ENCODE measurements at places on chromosomes 13 and 19. TPM values are rescaled to one million over a fixed set of nuclear protein-coding genes. Genes with fewer than 3 reads are reported as not detected.
A peak's percentile ranks its signal among the peaks of the same experiment; 100 is the strongest.

GRCh38 chr13:49225223-49226042, 5.3 kb downstream of the MLNR start:
- DNase-seq, result no peak

- DNase-seq, result no peak
Observed at GRCh38 chr13:85412448-85412847, 386.8 kb downstream of the SLITRK6 start.

DNA sequence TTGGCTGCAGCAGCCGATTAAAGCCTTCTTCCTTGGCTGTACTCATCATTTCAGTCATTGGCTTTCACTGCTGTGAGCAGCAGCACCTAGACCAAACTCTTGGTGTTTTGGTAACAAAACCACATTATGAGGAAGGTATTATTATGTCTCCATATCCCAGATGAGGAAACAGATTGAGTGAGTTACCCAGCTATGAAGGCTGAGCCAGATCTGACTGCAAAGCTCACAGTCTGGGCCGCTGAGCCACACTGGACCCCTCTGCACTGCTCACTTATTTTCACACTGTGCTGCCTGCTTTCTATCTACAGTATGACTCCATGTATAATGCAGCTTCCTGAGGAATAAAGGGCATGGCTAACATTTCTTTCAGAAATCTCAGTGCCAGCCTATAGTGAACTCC, 24.5 kb downstream of the CRYL1 start:
- no peak for DNase-seq

DNA sequence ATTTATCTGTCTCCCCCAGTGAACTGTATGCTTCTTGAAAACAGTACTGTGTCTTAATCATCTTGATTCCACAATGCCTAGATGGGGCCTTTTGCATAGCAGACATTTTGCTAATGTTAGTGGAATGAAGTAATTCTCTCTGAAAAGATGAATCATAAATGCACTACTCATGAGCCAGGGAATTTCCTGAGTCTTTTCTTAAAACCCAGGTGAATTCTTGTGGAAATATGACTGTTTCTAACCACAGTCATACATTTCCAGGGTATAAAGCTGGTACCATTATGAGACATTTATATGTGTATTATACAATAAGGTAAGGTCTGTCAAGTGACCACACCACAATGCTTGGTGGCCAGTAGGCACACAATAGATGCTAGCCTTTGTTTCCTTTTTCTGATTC, 5.5 kb upstream of the KCTD4 start:
- DNase-seq, result peak; percentile 7

GRCh38 chr13:36820222-36820621, 1.2 kb downstream of the RFXAP start:
- no peak for DNase-seq

DNA sequence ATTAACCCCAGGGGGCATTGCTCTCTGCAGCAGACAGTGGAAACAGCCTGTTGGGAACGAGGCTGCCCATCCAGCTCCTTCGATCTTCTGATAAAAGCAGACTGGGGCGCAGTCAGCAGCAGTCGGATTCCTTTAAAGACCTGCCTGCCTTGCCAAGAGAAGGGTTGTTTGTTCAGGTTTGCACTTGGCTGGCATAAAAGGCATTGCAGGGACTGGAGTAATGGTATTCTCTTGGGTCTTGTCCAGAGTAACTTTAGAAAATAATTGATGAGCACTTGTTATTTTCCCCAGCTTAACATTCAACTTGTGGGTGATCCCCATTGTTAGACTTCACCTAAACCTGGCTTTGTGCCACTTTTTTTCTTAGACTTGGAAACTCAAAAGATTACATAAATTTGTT, 67.3 kb upstream of the SLC10A2 start:
- DNase-seq, result no peak

- no peak for DNase-seq
Observed at GRCh38 chr19:29315556-29316190, 102.7 kb upstream of the UQCRFS1 start.

GRCh38 chr13:34349091-34349722, 531.3 kb downstream of the RFC3 start:
- DNase-seq, result no peak

DNA sequence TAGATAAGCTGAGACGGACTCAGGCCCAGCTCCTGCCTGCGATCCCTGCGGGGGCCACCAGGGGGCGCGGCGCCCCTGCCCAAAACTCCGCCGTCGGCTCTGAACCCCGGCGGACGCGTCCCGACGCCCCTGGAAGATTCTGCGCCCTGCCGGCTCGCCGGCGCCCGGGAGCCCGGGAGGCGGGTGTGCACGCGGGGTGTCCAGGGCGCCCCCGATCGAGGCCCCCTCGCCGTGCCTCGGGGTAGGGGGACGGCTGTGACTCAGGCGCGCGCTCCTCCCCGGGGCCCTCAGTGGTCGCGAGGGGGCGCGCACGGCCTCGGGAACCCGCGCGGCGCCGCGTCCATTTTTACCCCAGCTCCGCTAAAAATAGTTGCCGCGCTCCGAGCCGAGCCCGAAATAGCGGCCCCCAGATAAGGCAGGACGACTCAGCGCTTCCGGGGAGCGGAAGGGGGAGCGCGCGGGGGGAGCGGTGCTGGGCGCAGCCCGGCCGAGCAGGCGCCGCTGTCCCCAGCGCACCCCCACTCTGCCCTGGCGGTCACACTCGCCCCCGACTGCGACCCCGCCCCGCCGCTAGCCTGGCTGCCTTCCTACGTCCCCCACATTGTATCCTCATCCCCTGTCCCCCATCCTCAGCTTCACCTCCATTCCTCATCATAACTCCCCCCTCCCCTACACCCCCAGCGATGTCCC, 16.0 kb upstream of the ERCC1 start:
- peak; percentile 87 for DNase-seq

- no peak for DNase-seq
Observed at GRCh38 chr19:45423033-45423588, 606 bp downstream of the ERCC1 start.

DNA sequence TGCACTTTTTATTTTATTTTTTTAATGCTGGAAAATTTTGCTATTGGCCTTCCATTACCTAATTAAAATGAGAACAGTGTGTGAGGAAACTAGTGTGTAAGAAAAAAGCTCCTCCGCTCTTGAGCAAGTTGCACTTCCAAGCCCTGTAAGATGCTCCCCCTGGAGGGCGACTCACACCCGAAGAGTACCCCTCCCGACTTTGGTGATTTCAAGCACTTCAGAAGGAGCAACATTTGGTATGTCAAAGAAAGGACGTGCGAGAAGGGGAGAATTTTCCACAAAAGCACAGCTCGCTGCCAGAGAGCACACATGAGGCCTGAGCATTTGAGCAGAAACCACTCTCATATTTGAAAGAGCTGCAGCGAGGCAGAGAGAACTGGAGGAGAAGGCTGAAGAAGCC, 504.4 kb downstream of the FGF9 start:
- no peak for DNase-seq

DNA sequence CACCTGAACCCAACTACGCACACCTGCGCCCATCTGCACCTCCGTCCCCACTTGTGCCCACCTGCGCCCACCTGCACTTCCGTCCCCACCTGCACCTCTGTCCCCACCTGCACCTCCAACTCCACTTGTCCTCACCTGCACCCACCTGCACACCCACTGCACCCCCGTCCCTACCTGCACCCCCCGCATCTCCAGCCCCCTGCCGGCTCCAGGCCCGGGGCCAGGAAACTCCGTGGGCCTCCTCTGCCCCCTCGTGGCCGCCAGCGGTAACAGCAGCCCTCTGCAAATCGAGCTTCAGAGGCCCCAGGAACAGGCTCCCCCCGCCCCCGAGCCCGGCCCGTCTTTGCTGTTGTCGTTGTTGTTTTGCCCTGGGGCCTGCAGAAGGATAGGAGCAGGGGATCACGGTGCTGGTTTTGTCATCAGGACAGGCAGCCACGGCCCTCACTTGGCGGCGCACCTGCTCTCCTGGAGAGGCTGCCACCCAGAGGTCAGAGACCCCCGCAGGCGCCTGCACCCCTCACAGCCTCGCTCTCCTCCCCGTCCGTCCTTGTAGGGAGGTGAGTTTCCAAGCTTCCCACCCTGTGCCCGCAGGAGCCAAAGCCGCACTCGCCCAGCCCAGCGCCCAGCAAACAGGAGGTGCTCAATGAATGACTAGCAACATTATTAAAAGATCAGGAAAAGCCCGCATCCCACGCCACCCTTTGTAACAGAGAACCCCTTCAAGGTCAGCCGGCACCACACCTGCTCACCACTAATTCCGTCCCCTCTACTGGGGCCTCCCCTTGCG, 65.4 kb downstream of the GNG7 start:
- peak; percentile 78 for DNase-seq

GRCh38 chr13:31063772-31064171, 97.9 kb downstream of the HSPH1 start:
- DNase-seq, result no peak

DNA sequence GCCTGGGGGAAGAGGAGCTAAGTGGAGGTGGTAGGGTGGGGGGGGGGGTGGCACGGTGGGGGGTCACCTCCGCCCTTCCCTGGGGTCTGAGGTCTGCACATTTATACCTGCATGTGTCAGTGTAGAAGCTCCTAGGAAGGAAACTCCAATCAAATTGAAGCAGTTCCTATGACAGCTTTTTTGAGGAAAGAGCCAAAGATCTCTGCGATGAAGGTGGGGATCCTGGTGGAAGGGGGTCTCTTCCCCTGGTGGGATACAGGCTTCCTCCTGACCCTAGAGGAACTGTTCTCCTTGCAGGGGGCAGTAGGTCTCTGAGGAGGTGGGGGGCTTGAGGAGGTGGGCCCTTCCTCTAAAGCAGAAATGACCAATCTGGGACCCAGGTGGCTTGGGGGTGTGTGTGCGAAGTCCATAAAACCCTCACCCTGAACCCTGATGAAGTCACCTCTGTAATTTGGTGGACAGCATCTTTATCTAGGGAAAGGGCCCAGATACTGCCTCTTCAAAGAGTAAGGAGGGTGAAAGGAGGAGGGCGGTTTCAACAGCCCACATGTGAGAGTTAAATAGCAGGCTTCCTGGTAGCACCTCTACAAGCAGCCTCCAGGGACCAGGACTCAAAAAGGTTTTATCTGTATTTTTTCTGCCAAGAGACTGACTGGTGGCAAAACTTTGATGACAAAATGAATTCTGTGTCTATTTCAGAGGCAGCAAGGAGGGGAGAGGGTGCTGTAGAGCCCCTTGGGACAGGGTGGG, 12.9 kb downstream of the RANBP3 start:
- DNase-seq, result no peak

- no peak for DNase-seq
Observed at GRCh38 chr19:54282686-54283470, 2.0 kb upstream of the LILRB2 start.

ZNF540 gene
- 17.6 TPM for total RNA-seq

PRODH2 gene
- total RNA-seq, result 0.09 TPM

ZNF302 gene
- 62.4 TPM for total RNA-seq

ERFL gene
- total RNA-seq, result not detected

Measured in cerebellum (tissue), 4 donors.